CD4-positive, alpha-beta T cell treated with Interleukin-17A for 4 hours (primary cell): ENCODE measurements at places on chromosomes 1 and 21.
A peak's percentile ranks its signal among the peaks of the same experiment; 100 is the strongest.

- DNase-seq = no peak
Observed at GRCh38 chr1:115501476-115501875, 140.3 kb upstream of the VANGL1 start.

DNA sequence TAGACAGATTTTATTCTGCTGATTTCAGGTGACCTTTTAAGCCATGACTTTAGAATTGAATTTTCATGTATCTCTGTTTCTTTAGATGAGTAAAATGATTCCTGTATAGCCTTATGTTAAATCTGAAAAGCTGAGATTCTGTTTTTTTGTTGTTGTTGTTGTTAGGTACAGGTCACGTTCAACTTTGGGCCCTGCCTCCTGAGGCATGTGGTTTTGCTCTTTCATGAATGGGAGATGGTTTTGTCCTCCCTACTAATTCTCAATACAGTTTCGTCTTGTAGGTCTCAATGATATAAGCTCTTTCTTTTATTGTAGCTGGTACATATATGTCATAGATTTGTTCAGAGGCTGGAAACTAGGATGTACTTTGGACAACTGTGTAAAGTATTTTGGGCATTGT lies 79.6 kb downstream of the CDC14A start:
- no peak for DNase-seq

DNA sequence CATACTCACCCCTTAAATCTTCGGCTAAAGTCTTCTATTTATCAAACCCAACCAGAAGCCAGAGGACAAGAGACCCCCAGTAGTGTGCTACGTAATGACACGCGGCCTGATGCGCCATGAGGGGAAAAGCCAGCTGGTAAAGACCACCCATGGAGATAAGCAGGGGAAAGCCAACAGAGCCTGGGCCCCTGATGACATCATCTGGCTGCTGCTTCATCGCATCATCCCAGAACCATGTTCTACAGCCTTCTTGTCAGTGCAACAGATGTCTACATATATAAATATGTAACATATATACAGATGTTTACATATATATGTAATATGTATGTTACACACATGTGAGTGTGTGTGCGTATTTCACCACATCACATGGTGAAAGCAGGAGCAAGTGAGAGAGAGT lies 81.7 kb upstream of the VANGL1 start:
- DNase-seq = no peak

DNA sequence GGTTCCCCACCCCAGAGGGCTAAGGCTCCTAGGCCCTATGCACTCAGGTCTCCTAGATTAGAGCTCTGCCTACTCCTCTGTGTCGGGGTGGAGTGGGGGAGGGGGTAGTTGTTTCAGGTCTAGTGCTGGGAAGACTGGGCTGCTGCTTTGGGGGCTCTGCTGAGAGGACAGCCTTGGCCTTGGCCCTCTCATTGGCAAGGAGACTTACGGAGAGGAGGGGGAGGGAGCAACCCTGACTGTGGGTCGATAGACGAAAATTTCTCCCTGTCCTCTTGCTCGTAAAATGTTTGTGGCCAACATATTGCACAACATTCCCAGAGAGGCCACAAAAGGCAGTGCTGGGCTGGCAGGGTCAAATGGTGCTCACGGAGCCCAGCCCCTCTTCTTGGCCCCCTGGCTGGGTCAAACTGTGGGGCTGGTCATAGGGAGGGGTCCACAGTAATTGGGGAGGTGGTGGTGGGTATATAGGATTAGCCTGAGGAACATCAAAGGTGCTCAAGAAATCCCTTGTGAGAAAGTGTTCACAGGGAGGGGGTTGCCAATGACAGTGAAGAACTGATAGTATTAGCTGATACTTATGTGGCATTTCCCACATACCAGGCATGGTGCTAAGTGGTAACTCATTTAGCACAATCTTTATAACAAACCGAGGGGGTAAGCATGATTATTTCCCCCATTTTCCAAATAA lies 8.5 kb upstream of the DMBX1 start:
- no peak for DNase-seq

DNA sequence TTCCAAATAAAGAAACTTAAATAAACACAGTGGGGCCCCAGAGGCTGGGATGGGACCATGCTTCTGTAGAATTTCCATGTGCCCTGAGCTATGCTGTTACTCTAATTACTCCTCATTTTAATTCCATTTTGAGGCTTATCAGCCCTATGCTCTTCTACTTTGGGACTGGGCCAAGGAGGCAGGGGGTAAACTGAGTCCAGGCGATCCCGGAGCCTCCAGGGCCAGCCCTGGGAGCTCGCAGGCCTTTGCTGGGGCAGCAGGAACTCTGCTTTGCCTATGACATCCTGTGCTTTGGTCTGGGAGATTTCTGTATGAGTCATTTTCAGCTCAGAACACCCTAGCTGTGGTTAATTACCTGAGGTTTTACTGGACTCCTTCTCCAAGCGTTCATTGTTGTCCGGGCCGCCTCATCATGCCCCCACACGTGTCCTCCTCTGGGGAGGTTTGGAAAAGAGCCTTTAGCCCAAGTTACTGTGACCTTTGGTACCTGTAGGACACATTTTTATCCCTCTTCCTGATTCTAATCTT lies 95.7 kb downstream of the RHOU start:
- DNase-seq = peak; percentile 19

- DNase-seq = no peak
Observed at GRCh38 chr1:26477446-26478152, 5.4 kb downstream of the HMGN2 start.

DNA sequence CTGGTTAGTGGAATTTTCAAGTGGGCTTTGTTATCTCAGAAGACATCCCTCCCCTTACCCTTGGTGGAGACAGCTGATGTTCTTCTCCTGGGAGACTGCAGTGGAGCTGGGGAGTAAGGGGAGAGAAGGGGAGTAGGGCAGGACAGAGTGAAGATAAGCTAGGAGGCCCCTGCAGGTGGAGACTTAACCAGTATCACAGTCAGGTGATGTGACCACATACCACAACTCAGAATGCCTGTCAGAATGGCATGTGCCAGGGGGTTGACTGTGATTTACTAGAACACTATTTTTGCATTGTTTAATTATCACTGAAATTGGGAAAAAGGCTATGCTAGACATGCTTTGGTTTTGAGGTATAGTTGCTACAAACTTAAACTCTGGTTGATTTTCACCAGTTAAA lies 124.6 kb downstream of the NRDC start:
- DNase-seq = no peak

DNA sequence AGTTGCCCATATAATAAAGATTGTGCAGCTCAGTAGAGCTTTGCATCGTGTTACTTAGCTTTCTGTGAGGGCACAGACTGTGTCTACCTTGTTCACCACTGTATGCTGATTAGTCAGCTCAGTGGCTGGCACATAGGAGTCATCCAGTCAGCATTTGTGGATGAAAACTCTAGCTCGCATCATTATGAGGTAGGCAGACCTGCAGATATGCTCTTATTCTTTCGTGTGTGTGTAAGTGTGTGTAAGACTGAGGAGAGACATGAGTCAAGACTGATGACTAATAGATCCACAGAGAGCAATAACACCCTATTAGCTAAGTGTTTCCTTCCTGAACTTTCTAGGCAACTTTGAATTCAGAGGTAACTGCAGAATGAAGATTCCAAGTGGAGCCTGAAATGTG lies 17.1 kb downstream of the TTF2 start:
- peak; percentile 21 for DNase-seq

GRCh38 chr1:7534061-7534825 lies 236.9 kb upstream of the VAMP3 start:
- no peak for DNase-seq

GRCh38 chr1:101050869-101051268 lies 25.3 kb upstream of the DPH5 start:
- no peak for DNase-seq
